ENCODE measurements at places on chromosomes 5 and 9.

DNA sequence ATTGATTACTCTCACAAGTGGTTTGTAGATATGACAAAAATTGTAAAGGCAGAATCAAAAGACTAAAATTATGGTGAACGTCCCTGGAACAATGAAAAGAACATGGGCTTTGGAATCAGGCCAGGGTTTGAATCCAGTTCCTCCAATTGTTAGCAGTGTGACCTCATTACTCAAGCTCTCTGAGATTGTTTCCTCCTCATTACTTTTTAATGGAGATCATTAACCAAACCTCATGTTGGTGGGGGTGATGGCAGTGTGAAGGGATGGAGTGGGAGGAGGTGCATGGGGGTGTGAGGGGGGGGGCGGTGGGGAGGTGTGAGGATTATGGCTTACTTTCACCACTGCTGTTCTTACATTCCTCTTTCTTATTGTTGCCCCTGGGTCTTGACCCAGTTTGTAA, 44.1 kb upstream of the FOXE1 start:
- no peak for DNase-seq

GRCh38 chr9:90770182-90770738, 31.4 kb upstream of the SYK start:
- no peak for DNase-seq

GRCh38 chr9:18275313-18275990, 198.5 kb upstream of the ADAMTSL1 start:
- DNase-seq, result no peak

- DNase-seq, result no peak
Observed at GRCh38 chr9:131092030-131092429, 4.3 kb upstream of the AIF1L start.

DNA sequence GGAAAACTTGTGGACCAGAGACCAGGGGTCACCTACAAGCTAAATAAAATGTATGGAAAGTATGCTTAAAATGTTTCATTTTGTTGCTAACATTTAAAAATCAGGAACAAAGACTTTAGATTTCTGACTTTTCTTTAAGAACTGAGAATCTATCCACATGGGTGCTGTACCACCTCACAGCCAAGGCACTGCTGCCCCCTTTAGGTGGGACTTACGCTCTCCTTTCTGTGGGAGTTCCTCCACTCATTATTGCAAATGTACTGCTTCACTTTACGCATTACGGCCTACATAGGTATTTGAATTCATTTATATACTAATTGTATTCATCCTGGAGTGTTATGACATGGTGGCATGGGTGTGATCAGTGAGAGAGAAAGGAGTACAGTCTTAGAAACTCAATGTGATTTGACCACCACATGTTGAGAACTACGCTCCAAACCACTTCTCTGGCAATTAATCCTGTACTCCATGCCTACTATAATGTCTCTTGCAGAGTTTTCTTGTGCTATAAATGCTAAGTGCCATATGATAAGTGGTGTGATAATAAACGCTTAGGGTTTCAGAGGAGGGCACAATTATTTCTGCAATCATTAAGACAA, 24.7 kb upstream of the CETN3 start:
- DNase-seq, result peak; percentile 51

- no peak for DNase-seq
Observed at GRCh38 chr9:29435368-29435767, 1862.1 kb upstream of the C9orf72 start.

DNA sequence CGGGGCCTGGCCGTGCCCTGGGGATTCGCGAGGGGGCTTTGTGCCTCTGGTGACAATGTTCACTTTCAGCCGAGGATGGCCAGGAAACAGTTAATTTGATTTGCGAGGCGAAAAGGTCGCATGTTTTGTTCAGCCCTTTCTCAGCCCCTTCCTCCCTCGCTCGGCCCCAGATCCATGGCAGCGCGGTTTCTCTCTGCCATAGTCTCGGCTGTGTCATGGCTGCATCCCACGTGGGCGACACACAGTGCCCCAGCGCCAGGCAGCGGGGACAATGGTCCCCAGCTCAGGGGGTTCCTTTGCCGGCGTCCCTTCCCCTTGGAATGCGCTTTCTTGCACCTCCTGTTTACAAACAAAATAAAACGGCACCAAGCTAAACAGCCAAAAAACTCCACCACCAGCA, 370.3 kb upstream of the IRX2 start:
- no peak for DNase-seq

- peak; percentile 47 for DNase-seq
Observed at GRCh38 chr5:149633476-149634350, 52.4 kb downstream of the ARHGEF37 start.

DNA sequence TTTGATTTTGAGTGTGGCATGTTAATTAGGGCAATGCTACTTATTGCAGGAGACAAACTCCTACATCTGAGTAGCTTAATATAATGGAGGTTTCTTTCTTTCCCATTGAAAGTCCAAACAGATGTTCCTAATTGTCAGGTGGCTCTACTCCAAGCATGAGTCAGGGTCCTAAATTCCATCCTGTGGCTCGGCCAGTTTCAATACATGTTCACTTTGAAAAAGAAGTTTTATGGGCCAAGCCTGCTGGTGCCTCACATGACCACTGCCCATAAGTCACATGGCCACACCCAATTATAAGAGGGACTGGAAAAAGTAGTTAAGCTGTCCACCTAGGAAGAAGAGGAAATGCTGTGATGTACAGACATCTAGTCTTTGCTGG, 170.4 kb downstream of the ARRDC3 start:
- DNase-seq, result no peak

DNA sequence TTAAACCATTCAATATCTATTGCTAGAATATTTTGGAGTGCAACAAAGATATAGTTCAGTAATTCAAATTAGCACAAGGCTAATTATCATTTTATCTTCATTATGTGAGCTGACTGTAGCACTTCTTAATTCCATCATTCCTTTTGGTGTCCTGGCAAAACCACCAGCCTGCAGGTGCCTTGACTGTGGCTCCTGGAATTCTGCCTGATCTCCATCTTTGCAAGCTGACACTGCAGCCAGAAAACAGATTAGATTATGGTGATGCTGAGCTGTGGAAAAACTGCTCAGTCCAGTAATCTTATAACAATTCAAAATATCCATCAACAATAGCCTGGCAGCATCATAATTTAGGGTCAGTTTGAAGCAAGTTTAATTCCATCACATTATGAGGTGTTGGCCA, 919.5 kb downstream of the DTWD2 start:
- no peak for DNase-seq

- DNase-seq, result no peak
Observed at GRCh38 chr9:27086818-27087680, 22.0 kb upstream of the TEK start.

DNA sequence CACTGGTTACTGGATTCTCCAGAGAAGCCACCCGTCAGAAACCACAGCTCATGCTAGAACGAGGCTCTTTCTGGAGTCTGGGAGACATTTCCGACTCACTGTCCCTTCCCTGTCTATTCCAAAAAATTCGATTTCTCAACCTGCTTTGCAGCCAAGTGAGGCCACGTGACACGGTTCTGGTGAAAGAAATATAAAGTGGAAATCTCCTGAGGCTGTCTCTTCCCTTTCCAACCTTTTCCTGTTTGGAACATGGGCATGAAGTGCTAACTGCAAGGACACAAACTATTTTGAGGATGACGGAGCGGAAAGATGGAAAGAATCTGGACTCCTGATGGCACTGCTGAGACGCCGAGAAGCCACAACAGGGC, 6.1 kb upstream of the PTGS1 start:
- DNase-seq, result no peak

GRCh38 chr5:54177058-54177457, 133.3 kb downstream of the ARL15 start:
- DNase-seq, result no peak

- DNase-seq, result no peak
Observed at GRCh38 chr5:149643781-149644180, 62.5 kb downstream of the ARHGEF37 start.

DNA sequence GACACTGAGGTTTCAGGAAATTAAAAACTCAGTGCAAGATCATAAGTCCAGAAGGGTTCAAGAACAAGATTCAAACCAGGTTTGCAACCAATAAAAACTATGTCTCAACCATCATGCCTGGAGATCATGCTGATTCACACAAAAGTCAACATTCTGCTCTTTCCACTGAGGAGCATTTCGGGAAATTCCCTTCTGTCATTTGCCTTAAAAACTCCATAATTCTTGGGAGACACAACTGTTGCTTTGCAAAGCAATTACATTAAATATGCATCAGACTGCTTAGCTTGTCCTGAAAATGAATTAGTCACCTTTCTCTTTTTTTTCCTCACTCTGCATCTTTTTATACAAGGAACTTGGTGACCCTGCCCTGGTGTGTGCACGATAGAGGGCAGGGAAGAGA, 275.9 kb upstream of the ZNF462 start:
- no peak for DNase-seq

DNA sequence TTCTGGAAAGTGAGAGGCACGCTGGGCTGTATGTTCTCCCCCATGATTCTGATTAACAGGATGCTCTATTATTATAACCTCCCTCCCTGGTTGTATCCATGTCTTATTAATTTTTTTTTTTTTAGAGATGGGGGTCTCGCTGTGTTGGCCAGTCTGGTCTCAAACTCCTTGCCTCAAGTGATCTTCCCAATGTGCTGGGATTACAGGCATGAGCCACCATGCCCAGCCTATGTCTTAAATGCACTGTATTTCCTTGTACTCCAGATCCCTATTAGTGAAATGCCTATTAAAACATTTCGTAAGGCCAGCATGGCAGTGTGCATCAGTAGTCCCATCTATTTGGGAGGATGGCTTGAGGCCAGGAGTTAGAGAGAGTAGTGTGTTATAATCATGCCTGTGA, 7.0 kb downstream of the TIGD6 start:
- no peak for DNase-seq

DNA sequence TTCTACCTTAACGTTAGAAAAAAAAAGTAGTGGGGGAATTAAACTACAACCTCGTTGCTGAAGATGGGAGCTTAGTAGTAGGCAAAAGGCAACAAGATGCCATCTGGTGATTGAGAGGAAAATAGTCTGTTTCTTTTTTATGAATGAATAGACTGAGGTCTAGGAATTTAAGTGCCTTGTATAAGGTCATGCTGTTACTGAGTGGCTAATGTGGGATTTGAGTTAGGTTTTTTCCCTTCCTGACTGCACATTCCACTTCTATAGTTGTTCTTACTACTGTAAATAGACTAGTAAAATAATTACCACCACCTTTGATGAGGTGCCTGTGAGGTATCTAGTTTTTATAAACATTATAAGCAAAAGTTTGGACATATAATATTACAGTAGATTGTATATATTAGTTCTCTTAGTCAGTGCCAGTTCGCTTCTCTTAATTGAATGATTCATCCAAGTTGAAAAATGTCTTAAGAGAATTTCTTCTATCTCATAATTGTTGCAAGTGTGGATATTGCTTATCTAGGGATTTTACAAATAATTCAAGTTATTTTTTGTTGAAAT, 19.1 kb downstream of the FSD1L start:
- no peak for DNase-seq

- no peak for DNase-seq
Observed at GRCh38 chr5:41404757-41405156, 105.6 kb downstream of the PLCXD3 start.

- DNase-seq, result no peak
Observed at GRCh38 chr9:73437758-73438157, 286.1 kb downstream of the ANXA1 start.

- no peak for DNase-seq
Observed at GRCh38 chr5:178382754-178383164, 150.2 kb upstream of the PHYKPL start.

- DNase-seq, result no peak
Observed at GRCh38 chr5:80360914-80361444, 41.2 kb downstream of the SPZ1 start.

DNA sequence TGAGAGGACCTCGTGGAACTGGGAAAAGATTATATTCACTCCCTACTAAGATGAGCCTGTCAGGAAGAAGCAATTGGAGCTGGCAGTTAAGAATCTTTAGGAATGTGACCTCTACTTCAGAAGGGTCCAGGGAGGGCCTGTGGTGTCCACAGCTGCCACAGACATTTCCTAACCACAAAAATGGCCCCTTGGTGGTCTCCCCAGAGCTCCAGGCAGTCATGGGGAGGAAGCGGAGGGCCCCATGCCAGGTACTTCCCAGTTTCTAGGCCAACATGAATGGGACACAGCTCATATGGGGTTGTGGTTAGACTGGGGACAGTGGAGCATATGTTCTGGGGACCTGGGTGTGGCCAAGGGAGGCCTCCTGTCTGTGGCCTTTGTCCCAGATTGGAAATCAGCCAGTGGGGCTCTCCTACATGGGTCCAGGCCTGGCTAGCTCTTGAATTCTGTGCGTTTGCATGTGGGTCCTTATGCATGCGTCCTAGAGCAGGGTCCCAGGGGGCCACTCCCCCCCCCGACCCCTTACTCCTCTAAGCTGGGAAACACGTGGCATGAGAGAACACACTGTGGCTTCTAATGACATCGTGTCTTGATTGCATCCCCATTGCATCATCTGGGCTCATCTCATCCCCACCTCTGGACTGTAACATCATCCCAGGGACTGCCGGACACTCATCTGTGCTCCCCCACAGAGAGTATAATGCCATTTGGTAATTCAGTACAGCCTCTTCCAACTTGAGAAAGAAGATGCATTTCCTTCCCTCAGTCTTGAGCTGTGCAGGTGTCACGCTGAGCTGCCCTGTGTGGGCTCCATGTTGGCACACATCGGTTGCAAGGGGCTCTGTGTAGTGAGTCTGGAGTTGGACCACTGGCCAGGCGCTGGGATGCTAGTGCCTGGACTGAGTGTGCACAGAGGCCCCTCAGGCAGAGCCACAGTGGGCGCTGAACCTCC, 31.3 kb downstream of the IRF1 start:
- no peak for DNase-seq

DNA sequence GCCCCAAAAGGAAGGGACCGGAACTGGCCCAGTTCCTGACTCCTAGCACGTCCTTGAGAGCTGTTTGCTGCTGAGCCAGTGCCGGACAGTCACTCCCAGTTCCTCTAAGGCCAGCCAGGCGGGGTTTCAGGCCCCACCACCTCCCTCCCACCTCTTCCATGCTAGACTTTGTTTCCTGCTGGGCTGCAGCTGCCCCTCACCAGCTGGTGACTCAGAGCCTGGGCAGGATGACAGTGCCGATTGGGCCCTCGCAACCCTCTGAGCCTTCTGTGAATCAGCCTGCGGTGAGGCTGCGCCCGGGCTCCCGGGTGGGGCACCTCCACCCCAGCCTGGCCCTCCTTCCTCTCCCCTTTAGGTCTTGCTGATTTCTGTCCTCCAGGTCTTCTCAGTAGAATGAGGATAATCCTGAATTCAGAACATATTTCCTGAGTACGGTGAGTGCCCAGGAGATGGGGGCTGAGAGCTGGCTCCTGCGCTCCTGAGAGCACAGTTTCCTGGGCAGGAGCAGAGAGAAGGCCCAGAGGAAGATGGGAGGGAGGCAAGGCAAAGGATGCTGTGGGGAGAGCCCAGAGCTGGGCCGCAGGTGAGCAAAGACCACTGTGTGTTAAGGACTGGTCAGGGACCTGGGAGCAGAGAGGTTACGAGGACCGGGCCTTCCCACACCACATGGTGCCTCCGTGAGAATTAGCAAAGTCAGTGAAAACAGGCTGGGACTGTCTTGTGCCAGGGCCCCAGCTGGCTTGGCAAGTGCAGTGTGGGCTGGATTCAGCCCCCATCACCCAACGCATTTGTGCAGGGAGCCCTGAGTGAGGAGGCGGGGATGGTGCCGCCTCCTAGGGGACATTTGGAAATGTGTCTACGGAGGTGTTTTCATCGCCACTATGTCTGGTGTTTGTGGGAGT, 32.9 kb upstream of the STXBP1 start:
- peak; percentile 80 for DNase-seq

- no peak for DNase-seq
Observed at GRCh38 chr9:101674165-101674564, 64.3 kb downstream of the GRIN3A start.

GRCh38 chr9:89670114-89670513, 65.3 kb downstream of the GADD45G start:
- DNase-seq, result no peak

GRCh38 chr5:38008198-38008597, 168.4 kb upstream of the GDNF start:
- DNase-seq, result no peak

Data from hematopoietic multipotent progenitor cell treated with erythropoietin and hydrocortisone succinate and interleukin-3 and kit ligand, for 15 days (in vitro differentiated cells).